T-helper 1 cell treated with Interleukin-12 subunit alpha and Interleukin-12 subunit beta and Interleukin-4 antibody, amounts not matched to agents 30 ng/mL and 1 ng/mL, for 36 hours (primary cell): ENCODE measurements at places on chromosomes 11 and 22. TPM values are rescaled to one million over a fixed set of nuclear protein-coding genes. Genes with fewer than 3 reads are reported as not detected.

DRD4 gene
- total RNA-seq: 0.34 and 0.44 TPM in 2 replicates

DCHS1 gene
- total RNA-seq: 0.32 and 0.37 TPM in 2 replicates

MIOX gene
- total RNA-seq: 0.32 TPM in 1 of 2 replicates, not detected in the other

SEC14L6 gene
- not detected in 2 replicates for total RNA-seq

TMPRSS4 gene
- 0.07 TPM in 1 of 2 replicates, not detected in the other for total RNA-seq

MS4A12 gene
- not detected in 2 replicates for total RNA-seq

SPATA19 gene
- not detected in 2 replicates for total RNA-seq

TRIOBP gene
- 41.0 and 45.8 TPM in 2 replicates for total RNA-seq

PHF21B gene
- 0.51 TPM in 1 of 2 replicates, not detected in the other for total RNA-seq

FOLH1 gene
- not detected in 2 replicates for total RNA-seq

LRRC4C gene
- not detected in 2 replicates for total RNA-seq

NXF1 gene
- total RNA-seq: 97.3 and 97.4 TPM in 2 replicates

OR2AG1 gene
- not detected in 2 replicates for total RNA-seq

RIN1 gene
- total RNA-seq: 1.3 and 2.0 TPM in 2 replicates

MTFP1 gene
- total RNA-seq: 43.1 and 43.8 TPM in 2 replicates
